ENCODE measurements at places on chromosomes 7 and 10. TPM values are rescaled to one million over a fixed set of nuclear protein-coding genes. Genes with fewer than 3 reads are reported as not detected.

GRCh38 chr7:1873857-1874589 lies 203.9 kb downstream of the ELFN1 start:
- DNase-seq = no peak

DNA sequence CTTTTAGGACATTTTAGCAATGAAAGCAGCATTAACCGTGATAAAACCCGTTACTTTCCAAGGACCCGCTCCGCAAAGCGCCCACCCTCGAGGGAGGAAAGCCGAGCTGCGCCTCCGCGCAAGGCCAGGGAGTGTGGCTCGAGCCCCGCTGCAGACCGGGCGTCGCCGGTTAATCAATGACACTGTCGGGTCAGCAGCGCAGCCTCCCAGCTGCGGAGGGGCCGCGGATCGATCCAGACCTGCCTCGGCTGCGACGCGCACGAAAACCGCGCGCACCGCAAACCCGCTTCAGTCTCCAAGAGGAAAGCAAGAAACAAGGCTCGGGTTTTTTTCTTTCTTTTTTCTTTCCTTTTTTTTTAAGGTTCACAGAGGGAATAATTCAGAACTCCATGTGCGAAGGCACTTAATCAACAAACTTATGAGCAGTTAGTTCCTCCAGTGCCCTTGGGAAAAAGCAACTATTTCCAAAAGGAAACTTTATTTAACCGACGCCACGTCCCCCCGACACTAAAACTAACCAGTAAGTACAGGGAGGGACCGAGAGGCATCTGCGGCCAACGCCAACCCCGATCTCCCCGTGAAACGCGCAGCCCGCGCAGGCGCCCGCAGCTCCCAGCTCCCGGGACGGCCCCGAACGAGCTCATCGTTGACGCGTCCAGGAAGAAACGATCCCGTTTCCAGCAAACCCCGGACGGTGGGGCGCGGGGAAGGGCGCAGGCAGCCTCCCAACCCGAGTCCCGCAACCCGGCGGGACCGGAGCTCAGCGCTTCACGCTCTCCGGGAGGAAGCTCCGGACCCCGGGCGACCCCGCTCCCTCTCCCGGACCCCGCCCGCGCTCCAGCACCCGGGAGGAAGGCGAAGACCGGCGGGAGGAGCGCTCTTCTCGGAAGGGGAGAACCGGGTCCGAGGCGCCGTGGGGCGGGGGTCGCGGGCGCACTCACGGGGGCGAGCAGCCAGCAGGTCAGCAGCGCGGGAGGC lies 598 bp downstream of the VIPR2 start:
- DNase-seq = peak; percentile 55

Gene PDE6C
- not detected for total RNA-seq

- no peak for DNase-seq
These were observed 12.5 kb upstream of the SRGN start for GRCh38 chr10:69075431-69075830.

Gene BAZ1B
- 38.9 TPM for total RNA-seq

Gene FEZF1
- total RNA-seq = not detected

- DNase-seq = no peak
These were observed 57.2 kb downstream of the CALML3 start for GRCh38 chr10:5581670-5582566.

All from left ventricle myocardium inferior (tissue), 1 donor.